ENCODE measurements at places on chromosomes 6 and 20.

GRCh38 chr20:9837634-9838033, 1.2 kb downstream of the PAK5 start:
- no peak for DNase-seq

DNA sequence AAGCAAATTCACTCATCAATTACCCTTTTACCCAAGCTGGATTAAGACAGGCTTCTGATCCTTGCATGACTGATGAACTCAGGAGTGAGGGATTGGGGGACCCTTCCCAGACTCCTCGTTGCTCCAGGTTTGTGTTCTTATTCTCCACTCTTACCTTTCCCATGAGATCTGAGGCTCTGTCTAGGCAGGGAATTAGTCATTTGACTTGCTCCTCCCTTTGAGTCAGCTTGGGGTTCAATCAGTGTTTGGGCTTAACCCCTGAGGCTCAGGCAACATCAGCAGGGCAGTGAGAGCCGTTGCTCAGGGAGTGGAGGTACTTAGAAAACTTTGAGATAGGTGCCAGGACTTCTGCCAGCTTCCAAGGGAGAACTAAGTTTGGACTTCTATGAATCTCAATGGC, 20.7 kb upstream of the TOX2 start:
- no peak for DNase-seq

DNA sequence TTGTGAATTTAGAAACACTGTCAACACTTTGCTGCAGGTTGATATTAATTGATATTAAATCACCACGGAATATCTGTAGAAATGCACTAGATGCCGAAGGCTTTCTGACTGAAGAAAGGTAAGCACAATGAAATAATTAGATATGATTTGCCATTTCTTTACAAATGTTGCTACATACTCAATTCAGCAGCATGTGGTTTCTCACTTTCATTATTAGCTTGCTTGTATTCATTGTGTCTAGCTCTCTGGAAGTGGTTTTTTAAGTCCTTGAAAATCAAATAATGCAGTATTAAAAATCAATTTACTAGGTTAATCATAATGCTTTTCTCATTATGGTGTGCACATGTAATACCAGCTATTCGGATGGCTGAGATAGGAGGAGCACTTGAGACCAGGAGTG, 231.3 kb upstream of the MARCKS start:
- no peak for DNase-seq

DNA sequence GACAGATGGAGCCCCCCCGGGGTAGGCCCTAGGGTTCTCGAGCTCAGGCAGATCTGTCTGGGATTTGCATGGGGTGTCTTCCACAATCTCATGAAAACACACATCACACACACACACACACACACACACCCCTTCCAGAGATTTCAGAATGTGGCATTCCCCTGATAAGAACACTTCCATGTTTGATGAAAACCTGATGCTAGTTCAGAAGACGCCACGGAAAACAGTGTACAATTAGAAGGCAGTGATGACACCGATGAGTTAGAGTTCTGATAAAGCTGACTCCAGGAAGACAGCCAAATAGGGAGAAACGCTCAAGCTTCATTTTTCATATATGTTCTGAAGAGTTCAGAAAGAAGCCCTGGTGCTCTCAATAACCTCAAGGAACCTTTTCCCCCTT, 438.7 kb upstream of the JARID2 start:
- DNase-seq = no peak

DNA sequence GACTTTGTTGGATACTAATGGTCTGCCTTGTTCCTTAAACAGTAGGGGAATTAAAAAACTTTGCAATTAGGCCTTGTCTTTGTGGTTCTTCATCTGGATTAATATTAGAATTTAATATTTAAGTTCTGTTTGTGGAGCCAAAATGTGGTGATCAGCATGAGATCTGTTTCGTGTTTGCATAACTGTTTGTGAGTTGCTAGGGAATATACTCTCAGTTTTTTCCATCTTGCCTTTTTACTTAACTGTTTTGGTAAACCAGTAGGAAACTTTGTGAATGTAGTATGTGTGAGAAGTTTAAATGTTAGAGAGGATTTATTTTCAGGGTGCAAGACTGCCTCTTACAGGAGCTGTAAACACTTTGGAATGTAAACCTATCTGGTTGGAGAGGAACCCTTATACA, 35.6 kb downstream of the LRRC1 start:
- DNase-seq = no peak

- DNase-seq = no peak
Observed at GRCh38 chr20:3590164-3590563, 73.0 kb downstream of the GFRA4 start.

GRCh38 chr20:47320990-47321805, 35.3 kb downstream of the ZMYND8 start:
- no peak for DNase-seq

DNA sequence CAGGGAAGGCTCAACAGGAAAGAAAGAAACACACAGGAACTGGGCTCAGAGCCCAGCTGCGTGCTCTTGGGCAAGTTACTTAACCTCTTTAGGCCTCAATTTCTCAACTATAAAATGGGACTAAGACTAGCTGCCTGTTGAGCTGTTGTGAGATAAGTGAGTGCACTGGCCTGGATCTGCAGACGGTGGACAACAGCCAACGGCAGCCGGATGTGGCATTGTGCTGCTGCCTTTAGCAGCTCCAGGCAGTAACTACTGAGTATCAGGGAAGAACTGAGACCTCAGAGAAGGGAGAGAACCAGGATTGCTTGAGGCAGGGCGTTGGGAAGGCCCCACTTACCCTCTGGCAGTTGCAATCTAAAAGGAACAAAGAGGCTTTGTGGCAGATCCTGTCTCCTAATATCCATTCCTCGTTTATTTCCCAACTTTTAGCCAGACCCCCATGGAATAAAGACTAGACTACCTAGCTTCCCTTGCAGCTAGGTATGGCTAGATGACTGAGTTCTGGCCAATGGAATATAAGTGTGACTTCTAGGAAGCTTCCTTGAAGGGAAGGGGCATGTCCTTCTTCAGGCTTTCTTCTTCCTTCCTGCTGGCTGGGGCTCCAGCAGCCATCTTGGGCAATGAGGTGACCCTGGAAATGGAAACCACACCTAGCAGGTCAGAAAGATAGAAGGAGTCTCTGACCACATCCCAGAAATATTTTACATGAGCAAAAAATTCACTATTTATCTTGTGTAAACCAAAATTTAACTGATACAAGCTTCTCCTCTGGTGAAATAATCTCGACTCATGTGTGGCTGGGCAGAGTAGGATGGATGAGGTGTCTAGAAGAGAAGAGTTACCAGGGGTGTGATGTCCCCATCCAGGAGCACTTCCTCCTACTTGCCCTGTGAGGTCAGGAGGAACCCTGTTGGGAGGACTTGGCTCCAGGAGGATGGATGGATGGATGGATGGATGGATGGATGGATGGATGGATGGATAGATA, 67.6 kb downstream of the MRPL14 start:
- no peak for DNase-seq

DNA sequence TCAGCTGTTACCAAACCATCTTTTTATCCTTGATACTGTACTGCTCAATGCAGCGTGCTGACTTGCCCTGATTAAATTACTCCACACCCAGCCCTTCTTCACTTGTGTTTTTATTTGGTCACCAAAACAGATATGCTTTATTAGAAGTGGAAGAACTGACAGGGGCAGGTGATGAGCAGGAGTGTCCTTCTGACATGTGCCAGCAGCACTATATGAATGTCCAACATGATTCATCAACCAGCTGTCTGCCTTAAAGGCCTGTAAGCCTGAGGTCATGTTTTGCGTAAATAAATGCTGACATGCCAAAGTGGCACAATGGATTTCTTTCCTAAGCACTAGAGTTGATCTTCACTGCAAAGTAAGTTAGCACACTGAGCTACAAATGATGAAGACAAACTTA, 15.4 kb downstream of the POPDC3 start:
- no peak for DNase-seq

GRCh38 chr20:35011589-35012226, 56.0 kb downstream of the MYH7B start:
- DNase-seq = no peak

GRCh38 chr20:59774204-59774641, 159.2 kb downstream of the SYCP2 start:
- DNase-seq = no peak

GRCh38 chr6:83878902-83879644, 19.6 kb downstream of the CYB5R4 start:
- no peak for DNase-seq

GRCh38 chr6:46203391-46204177, 32.8 kb upstream of the ENPP5 start:
- DNase-seq = no peak

- no peak for DNase-seq
Observed at GRCh38 chr20:15923030-15923776, 650.0 kb downstream of the KIF16B start.

- DNase-seq = no peak
Observed at GRCh38 chr6:129016844-129017243, 133.9 kb downstream of the LAMA2 start.

- no peak for DNase-seq
Observed at GRCh38 chr20:48739395-48740291, 88.2 kb downstream of the PREX1 start.

DNA sequence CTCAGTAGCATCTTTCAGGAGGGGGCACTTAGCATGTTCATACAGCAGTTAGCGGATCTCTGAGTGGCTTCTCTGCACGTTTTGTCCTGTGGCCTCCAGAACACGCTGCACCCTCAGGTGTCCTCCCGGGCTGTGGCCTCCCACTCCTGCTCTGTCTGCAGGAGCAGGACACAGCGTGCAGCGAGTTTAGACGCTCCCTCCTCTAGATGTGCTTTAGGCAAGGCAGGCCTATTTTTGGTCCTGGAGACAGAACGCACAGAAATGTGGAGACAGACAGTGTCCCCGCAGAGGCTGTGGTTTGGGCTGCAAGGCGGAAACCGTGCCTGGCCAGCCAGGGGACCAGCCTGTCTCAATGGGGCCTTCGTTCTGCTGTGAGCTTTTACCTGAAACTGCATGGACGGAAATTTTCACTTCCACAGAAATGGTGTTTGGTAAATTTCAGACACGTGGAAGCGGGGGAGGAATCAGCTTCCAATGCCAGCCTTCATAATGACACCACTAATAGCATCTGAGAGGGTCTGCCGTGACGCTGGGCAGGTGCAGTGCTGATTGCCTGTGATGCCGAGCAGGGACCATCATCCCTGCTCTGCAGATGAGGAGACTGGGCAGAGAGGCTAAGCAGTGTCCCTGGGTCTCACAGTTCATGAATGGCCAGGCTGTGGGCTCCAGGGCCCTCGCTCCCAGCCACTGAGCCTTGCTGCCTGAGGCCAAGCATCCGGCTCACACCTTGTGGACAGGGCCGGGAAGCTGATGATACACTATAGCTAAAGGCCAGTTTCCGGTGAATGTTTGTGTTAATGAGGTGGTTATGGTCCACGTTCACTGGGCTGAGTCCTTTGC, 120.9 kb downstream of the SYCP2 start:
- DNase-seq = no peak

- no peak for DNase-seq
Observed at GRCh38 chr20:53672484-53673129, 79.0 kb upstream of the ZNF217 start.

GRCh38 chr20:63567386-63568169, 6.5 kb downstream of the HELZ2 start:
- DNase-seq = no peak

DNA sequence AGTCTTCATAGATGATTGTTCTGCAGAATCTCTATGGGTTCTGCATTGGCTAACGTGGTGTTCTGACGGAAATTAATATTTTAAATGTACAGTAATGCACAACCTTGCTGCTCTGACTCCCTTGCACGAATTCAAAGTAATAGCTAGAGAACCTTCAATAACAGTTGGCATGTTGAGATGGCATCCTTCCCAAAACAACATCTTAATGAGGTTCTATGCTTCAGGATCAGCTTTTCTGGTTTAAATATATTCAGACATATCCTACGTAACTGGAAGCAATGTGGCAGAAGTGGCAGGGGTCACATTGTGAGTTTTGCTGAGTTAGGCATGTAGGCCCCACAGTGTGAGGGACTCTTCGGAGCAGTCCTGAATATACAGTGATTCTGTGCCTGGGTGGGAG, 25.7 kb downstream of the DSE start:
- DNase-seq = no peak

DNA sequence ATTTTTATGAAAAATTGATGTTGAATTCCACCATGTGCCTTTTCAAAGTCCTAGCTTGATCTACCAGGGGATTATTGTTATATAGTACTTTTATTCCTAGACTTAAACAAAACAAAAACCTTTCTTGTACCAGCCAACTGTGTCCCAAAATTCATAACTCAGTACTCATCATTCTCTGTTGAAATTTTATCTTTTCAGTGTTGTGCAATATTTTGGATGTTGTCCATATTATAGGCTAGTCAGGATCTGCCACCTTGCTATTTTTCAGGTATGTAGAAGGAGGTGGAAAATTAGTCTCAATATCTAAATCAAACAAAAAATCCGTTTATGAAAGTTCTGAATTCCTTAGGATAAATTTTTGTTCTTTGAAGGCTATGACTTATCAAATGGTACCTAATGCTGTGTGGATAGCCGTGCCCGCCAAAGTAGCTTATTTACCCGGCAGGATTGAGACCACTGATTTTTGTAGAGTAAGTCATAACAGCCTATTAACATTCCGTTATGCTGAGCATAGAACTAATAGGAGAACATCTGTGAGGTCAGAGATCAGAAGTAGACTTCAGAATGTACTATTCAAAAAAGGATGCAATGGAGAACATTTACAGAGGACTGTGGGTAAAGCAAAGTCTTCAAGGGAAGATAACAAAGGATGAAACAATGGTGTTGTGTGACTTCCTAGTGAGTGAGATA, 304.7 kb downstream of the SOX4 start:
- no peak for DNase-seq

DNA sequence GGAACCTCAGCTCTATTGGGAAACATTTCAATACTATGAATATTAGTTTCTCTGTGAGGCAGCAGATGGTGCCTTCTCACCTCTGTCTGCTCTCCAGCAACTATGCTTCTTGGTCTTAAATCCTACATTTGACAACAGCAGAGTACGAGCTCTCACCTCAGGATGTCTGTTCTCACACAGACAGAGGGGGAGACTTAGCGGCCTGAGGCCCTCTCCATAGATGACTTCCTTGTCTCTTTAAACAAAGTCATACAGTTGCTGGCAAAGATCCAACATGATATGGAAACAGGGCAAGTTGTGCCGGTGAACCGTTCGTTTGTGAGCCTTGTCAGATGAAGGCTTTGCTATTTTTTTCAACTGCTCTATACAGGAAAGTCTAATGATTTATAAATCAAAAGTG, 43.7 kb upstream of the GABRR1 start:
- no peak for DNase-seq

DNA sequence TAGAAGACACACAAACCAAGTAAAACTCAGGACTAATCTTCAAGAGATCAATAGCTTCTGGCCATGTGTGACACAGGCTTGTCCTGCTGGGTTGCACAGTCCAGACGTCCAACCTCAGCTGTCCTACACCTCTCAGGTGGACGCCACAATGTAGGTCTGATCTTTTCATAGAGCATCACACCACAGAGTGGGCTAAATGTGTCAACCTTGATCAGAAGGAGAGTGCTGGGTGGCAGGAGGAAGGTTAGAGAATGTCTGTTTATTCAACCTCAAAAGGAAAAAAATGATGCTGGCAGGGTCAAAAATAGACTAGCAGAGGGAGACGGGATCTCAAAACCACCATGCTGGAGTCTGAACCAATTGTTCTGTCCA, 41.7 kb downstream of the GFOD1 start:
- no peak for DNase-seq

GRCh38 chr6:130834482-130835251, 7.5 kb downstream of the SMLR1 start:
- no peak for DNase-seq

GRCh38 chr6:44892579-44892978, 435.6 kb upstream of the RUNX2 start:
- no peak for DNase-seq

GRCh38 chr20:45779011-45779915, 12.4 kb downstream of the WFDC3 start:
- no peak for DNase-seq
